ENCODE measurements at places on chromosomes 6 and 20.
A peak's percentile ranks its signal among the peaks of the same experiment; 100 is the strongest.

- DNase-seq = no peak
Measured at GRCh38 chr6:35543459-35544193, 30.9 kb upstream of the TULP1 start.

DNA sequence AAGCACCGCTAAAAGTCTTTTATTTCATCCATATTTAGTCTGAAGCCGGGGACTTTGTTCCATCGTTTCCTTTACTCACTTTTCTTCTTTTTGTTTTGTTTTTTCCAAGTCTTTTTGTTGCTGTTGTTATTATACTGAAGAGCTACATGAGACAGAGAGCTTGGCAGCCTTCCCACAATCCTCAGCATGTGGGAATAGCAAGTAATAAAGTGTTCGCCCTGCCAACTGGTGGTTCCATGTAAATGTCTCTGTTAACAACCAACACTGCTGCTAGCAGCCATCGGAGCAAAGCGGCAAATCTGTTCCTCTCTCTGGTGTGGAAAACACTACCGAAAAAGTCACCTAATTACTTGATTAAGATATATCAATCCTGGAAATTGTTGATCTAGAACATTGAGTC, 437.8 kb upstream of the ID4 start:
- DNase-seq = no peak

GRCh38 chr20:56504373-56505005, 20.1 kb upstream of the FAM209A start:
- DNase-seq = no peak

- no peak for DNase-seq
Measured at GRCh38 chr6:126040394-126040793, 54.1 kb downstream of the TRMT11 start.

DNA sequence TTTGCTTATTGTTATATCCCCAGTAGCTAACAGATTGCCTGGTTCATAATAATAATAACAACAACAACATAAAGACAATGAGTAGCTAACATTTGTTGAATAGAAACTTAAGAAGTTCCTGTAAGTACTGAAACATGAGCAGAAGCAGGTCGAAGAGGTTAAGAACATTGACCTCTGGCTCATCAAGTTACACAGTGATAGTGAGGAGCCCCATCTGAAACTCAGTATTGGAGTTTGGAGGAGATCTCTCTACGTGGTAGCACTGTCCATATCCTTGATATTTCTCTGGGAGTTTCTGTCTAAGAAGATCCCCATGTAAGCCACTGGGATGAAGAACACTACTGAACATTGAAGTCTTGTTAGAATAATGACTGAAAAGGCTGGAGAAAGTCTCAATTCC, 600.4 kb downstream of the RFPL4B start:
- DNase-seq = no peak

GRCh38 chr6:136956590-136957544, 34.8 kb downstream of the SLC35D3 start:
- DNase-seq = no peak

GRCh38 chr6:109516929-109517328, 33.9 kb upstream of the ZBTB24 start:
- DNase-seq = no peak

DNA sequence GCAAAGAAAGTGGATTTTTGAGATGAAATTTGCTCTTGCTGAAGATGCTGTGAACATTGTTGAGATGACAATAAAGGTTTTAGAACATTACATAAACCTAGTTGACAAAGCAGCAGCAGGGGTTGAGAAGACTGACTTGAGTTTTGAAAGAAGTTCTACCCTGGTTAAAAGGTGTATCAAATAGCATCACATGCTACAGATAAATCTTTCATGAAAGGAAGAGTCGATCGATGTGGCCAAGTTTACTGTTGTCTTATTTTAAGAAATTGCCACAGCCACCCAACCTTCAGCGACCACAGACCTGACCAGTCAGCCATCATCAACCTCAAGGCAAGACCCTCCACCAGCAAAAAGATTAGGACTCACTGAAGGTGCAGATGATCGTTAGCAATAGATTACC, 155.3 kb downstream of the HS3ST5 start:
- no peak for DNase-seq

- peak; percentile 66 for DNase-seq
Measured at GRCh38 chr6:43089467-43089866, 13.4 kb downstream of the PTK7 start.

GRCh38 chr20:41738604-41739206, 120.5 kb upstream of the CHD6 start:
- DNase-seq = peak; percentile 46

DNA sequence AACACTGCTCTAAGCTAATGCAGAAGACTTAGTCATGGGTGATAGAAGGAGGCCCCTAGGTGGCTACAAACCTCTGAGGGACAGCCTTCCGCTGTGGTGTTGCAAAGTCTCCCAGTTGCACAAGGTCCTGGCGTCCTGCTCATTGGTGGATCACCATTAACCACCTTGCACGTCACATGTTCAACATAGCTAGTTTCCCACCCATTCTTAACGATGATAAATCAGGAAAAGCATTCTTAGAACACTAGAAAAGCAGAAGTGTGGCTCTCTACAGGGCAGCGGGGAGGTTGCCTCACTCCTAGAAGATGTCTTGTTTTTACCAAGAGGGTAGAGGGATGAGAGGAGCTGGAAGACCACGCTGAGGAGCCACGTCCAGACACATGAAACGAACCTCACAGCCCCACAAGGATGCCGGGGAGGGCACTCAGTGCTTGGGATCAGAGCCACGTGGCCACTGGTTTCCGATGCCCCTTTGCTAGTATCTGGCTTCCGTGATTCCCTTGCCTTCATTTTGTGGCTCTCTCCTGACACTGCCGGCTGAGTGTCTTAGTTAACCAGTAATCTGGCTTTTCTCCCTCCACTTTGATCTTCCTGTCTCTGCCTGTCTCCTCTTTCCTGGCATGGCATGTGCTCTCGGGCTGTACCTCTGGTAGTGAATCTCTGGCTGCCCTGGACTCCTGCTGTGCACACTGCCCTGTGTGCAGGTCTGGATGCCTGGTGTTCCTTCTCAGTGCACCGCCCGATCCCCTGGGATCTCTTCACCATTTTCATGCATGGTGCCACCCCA, 91.4 kb upstream of the NEDD9 start:
- no peak for DNase-seq

DNA sequence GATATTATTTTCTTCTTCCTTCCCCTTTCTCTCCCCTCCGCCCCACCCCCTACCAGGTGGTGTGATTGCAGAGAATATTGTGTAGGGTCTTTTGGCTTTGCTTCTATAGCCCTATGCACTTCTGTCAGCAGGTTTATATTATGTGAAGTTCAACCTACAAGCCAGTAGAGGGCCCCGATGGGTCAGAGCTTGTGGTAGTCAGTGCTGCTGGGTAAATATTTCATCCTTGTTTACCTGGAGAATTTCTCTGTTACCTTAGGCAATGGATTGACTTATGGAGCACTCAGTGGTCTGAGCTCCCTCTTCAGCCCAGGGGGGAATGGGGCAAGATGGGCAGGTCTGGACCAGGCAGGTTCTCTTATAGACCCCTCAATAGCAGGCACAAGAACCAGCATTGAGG, 720.9 kb downstream of the GRIK2 start:
- no peak for DNase-seq

DNA sequence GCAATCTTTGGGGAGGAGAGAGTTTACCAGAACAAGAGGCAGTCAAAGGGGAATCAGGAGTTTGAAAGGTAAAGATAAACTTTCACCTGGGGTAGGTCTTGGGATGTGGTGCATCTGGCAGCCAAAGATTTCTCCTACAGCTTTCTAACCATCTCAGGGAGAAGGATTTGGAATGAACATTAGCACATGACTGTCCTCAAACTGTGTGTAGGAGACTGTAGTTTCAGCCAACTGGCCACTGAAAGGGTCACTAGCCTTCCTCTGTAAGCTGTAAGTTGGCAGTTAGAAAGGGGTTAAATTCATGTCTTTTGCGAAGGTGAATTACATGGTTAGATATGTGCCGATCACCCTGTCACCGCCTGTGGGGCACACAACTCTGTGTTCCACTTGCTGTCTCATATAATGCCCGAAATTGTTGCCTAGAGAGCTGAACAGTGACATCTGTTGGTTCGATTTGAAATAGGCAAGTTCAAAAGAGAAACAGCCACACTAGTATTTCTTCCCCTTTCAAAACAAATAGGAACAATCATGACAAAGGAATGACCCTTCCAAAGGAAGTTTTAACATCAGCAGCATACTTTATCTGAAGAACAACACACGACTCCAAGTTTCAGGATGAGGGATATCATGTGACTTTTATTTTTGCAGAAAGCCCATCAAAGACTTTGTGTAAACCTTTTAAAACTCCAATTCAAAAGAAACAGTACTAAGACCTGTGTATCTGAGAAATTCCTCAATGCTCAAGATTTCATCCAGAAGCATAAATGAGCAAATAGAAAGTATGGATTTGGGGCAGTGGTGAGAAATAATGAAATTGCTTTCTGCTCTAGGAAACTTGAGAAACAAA, 1.1 kb upstream of the OPN5 start:
- peak; percentile 84 for DNase-seq

- DNase-seq = no peak
Measured at GRCh38 chr6:49325891-49326290, 137.2 kb downstream of the MMUT start.

DNA sequence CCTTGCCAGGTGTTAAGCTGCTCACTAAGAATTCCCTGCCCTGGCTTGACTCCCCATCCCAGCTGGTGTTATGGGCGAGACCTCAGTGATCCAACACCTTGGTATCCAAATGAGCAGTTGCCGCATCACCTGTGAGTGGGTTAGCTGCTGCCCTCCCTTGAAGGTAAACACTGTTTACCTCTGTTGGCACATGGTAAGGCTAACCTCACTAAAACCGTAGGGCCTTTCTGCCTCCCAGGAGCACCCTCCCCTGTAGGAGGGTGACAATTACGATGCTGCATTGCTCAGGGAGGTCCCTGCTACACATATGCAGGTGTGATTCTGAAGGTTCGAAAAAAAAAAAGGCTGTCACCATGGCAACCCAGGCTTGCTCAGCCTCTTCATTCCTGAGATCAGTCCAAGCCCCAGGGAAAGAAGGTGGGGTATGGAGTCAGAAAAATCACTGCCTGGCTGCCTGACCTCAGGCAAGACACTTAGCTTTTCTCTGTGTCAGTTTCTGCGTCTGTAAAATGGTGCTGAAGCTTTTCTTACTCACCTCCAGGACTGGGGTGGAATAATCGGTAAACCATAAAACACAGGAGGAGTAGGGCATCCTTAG, 19.5 kb downstream of the PNPLA1 start:
- DNase-seq = no peak

DNA sequence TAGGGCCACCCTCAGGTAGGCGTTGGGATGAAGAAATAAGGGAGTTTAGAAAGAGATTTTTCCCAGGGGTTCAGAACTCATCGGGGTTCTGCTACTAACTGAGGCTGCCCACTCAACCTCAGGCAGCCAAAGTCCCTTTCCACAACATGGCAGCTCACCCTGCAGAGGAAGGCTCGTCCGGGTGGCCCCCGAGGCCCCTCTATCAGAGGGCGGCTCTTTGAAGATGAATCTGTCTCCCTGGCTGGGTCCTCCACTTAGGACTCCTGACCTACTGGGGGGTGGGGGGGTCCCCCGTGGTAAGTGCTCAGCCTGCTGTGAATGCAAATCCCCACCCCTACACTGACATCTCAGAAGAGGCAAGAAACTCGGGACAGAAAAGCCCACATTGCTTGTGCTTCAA, 182.9 kb downstream of the SOD2 start:
- no peak for DNase-seq

DNA sequence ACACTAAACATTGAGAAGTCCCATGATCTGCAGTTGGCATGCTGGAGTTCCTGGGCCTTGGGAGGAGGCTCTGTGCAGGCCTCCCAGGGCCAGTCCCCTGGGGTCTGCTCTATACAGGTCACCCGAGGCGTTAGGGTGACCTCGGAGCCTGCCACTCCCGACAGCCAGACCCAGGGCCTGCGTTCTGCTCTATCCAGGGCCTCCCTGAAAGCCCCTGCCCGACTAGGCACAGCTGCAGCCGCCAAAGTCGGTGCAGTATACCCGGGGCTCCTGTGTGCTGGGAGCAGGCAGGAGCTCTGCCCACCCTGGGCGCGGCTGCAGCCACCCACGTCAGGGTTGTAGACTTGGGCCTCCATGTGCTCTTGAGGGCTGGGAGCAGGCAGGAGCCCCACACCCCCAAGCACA, 6.3 kb upstream of the OR14J1 start:
- no peak for DNase-seq

DNA sequence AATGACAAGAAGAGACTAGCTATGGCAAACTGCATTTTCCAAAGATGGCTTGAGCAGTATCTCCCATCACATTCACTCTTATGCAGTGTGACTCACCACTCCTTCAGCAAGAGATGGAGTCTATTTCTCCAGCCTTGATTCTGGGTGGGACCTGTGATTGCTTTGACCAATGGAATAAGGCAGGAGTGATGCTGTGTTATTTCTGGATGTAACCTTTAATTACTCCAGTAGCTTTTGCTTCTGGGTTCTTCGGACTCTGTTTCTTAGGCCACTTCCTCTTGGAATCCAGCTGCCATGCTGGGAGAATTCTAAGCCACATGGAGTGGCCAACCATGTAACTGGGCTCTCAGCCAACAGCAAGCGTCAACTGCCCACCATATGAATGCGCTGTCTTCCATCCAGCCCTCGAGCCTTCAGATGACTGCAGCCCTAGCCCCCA, 50.7 kb downstream of the TGM2 start:
- DNase-seq = no peak

DNA sequence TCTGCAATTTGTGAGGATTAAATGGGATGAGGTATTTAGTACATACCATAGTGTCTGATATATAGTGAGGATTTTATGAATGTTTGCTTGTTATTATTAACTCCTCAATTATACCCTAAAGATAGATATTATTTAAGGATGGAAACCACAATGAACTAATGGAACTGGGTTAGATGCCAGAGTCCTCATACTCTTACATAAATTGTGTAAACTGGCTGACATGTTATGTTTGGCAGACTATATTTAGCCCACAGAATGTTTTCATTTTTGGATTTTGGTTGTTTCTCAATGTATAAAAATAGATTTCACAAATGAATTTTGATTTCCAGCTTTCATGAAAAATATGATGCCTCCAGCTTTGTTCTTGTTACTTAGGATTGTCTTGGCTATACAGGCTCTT, 37.6 kb downstream of the HTR1B start:
- DNase-seq = no peak

DNA sequence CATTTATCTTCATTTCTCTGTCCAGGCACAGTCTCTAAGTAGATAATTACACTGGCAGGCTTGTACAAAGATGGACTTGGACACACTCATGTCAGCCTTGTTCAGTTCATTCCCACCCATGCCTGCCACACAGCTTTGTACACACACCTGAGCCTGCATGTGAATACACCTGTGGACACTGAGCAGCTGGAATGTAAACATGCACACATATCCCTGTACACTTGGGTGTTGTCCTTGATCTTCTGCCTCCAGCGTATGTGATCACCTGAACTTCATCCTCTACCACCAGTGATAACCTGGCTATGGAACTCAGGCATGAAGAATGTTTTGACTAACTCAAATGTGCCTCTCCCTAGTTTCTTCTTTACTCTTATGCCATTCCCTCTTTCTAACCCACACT, 190.6 kb downstream of the DHX35 start:
- DNase-seq = no peak

GRCh38 chr20:3767110-3767426, 485 bp downstream of the ADISSP start:
- no peak for DNase-seq

- DNase-seq = no peak
Measured at GRCh38 chr6:15457121-15457650, 205.6 kb downstream of the DTNBP1 start.

- DNase-seq = no peak
Measured at GRCh38 chr6:109672175-109672574, 18.8 kb downstream of the AK9 start.

All from COLO829 (cell line).